Bronchial epithelial cell (primary cell): ENCODE measurements at places on chromosomes 16 and 17.
A peak's percentile ranks its signal among the peaks of the same experiment; 100 is the strongest.

GRCh38 chr17:80773243-80773991, 218.2 kb upstream of the CHMP6 start:
- DNase-seq = no peak

- peak; percentile 51 for DNase-seq
Observed at GRCh38 chr17:14719942-14720341, 419.1 kb downstream of the HS3ST3B1 start.

- DNase-seq = no peak
Observed at GRCh38 chr17:44022246-44022645, 7.5 kb upstream of the TMEM101 start.

GRCh38 chr16:81700780-81701165, 78.3 kb upstream of the PLCG2 start:
- DNase-seq = no peak

- DNase-seq = no peak
Observed at GRCh38 chr16:31083081-31083480, 5.7 kb downstream of the PRSS53 start.

GRCh38 chr16:86611525-86611855, 33.1 kb downstream of the FOXL1 start:
- no peak for DNase-seq
